Endodermal cell (in vitro differentiated cells): ENCODE measurements at places on chromosomes 7 and 10. TPM values are rescaled to one million over a fixed set of nuclear protein-coding genes. Genes with fewer than 3 reads are reported as not detected.

FERD3L gene
- total RNA-seq = not detected in 2 replicates

DNA sequence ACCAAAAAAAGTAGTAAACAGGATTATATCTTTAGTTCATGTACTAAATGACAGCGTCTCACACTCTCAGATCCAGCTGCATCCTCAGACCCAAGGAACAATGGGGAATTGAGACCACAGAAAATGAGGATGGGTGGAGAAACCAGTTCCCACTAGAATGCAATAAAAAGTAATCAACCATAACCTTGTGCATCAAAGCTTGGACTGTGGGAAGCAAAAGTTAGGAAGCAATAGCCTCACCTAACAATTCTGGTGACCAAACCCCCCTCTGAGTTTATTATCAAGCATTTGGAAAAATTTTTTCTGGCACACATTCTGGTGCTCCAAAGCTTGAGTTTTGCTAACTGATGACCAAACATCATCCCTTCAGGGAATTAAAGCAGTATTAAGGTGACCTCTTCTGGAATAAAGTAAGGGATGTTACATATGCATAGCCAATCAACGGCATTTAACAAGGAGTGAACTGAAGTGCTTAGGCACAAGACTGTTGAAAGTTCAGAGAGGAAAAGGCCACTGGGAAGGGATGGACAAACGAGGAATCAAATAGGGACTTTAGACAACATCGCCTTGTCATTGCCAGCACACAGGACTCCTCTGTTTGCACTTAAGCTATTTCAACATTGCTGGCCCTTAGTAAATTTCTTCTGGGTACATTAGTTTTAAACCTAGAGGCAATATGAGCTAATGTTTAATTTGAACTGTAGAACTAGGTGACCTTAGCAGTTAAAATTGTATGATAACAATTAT, 1.2 kb upstream of the MAT1A start:
- DNase-seq = no peak

- DNase-seq = no peak
Measured at GRCh38 chr10:119447823-119448546, 94.5 kb downstream of the RGS10 start.

DNA sequence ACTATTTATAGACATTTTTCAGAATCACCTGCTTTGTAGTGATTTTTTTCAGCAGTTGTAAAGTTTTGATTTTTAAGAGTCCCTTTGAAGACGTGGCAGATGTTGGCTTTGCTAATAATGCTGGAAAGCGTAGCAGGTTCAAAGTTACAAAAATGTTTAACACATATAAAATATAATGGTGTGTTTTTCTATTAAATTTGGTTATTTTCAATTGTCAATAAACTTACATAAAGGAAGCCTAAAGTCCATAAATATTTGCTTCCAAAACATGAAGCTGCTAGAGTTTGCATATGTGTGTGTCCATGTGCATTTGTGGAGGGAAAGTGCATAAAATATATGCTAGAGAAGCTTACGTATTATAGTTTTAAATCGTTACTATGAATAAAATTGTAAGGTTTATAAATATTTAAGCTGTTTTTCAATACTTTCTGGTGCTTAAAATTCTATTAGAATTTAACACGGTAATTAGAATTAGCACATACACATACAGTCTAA, 3.7 kb downstream of the MEOX2 start:
- DNase-seq = no peak

MMP21 gene
- not detected in 3 replicates for total RNA-seq

- no peak for DNase-seq
Measured at GRCh38 chr7:156732091-156732625, 91.6 kb downstream of the RNF32 start.

DNA sequence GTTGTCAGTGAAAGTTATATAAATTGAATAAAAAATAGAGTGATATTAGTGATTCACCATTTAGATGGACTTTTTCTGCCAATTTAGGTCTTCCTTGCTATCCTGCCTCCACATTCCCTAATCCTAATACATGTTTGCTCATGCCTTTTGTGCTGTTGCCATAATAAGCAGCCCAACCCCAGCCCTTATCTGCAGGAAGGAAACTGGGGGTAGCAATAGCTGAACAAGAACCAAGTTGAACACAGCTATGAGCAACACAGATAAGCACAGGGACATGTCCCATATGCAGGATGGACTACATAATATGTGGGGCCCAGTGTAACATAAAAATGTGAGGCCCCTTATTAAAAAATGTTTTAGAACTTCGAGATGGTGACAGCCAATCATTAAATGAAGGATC, 91.2 kb upstream of the AHR start:
- no peak for DNase-seq

ACTL6B gene
- total RNA-seq = not detected in 3 replicates

FRA10AC1 gene
- total RNA-seq = 28.3 to 33.6 TPM (median 29.5 TPM) in 3 replicates

MACC1 gene
- total RNA-seq = 1.4 and 2.8 TPM in 2 replicates

GRCh38 chr10:96703358-96703757, 17.0 kb downstream of the PIK3AP1 start:
- no peak for DNase-seq

LRGUK gene
- total RNA-seq = 0.63 to 1.6 TPM (median 0.89 TPM) in 3 replicates
